ENCODE measurements at places on chromosomes 2 and 18. TPM values are rescaled to one million over a fixed set of nuclear protein-coding genes. Genes with fewer than 3 reads are reported as not detected.

Gene FEV
- not detected for polyA plus RNA-seq

Gene PRKAG3
- polyA plus RNA-seq, result not detected

Gene CABLES1
- 0.30 TPM for polyA plus RNA-seq

DNA sequence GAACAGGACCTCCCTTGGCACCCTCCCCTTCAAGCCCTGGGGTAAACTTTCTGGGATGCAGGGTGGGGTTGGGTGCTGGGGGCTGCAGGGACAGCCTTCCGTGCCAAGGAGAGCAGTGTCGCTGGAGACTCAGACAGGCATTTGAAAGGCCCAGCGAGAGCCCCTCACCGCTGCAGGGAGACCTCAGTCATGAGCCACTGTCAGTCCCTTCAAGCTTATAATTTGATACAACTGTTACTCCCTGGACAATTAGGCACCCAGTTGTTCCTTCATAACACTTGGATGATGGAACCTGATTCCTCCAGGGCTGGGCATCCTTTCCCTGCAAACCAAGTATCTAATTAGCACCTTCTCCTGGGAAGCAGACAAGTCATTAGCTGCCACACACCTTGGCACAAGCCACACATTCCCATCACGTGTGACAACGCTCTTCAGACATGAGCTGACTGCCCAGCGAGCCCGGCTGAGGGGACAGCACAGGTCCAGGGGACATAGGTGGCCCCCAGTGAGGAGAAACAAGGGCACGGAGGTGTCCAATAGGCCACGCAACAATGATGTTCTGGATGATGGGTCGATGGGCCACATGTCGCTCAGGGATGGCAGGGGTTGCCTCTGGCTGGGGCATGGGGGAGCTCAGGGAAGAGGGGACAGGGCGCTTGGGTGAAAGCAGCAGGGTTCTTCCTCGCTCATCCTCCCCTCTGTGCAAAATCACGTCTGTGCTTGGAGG, 59.6 kb downstream of the KCNF1 start:
- DNase-seq, result no peak

DNA sequence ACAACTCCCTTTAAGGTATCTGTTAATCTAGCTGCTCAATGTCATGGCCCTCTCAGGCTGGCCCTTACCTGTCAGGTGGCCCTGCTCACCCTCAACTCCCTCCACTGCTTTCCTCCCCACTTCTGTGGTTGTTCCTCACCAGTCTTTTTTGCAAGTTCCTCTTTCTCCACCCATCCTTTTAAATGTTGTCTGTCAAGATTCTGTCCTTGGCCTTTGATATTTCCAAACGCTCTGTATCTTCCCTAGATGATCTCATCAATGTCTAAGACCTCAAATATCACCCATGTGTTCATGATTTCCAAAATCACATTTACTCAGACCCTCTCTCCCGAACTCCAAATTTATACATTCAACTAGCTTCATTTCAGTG, 3.5 kb downstream of the PTPN2 start:
- no peak for DNase-seq

- no peak for DNase-seq
Measured at GRCh38 chr2:95013726-95014125, 11.8 kb upstream of the MAL start.

DNA sequence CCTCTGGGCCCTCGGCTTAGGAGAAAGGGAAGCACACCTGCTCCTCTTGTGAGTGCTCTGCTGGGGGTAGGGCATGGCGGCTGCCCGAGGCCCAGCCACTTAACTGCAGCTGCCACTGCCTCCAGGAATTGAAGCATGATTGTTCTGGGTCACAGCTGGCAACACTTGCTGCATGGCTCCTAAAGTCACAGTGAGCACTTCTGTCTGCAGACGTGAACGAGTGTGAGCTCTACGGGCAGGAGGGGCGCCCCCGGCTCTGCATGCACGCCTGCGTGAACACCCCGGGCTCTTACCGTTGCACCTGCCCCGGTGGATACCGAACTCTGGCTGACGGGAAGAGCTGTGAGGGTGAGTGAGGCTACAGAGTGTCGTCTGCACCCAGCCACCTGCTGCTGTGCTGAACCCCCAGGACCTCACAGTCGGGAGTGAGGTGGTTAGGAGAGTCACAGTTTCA, 44.4 kb downstream of the FBLN7 start:
- no peak for DNase-seq

- DNase-seq, result no peak
Measured at GRCh38 chr18:13543811-13544732, 182.3 kb downstream of the FAM210A start.

- no peak for DNase-seq
Measured at GRCh38 chr2:240519396-240520129, 38.2 kb downstream of the ANKMY1 start.

GRCh38 chr2:219171231-219171651, 1.4 kb upstream of the SLC23A3 start:
- DNase-seq, result peak; percentile 49

- no peak for DNase-seq
Measured at GRCh38 chr2:203819434-203820133, 48.0 kb upstream of the CTLA4 start.

- DNase-seq, result no peak
Measured at GRCh38 chr2:80380736-80381135, 76.2 kb upstream of the LRRTM1 start.

DNA sequence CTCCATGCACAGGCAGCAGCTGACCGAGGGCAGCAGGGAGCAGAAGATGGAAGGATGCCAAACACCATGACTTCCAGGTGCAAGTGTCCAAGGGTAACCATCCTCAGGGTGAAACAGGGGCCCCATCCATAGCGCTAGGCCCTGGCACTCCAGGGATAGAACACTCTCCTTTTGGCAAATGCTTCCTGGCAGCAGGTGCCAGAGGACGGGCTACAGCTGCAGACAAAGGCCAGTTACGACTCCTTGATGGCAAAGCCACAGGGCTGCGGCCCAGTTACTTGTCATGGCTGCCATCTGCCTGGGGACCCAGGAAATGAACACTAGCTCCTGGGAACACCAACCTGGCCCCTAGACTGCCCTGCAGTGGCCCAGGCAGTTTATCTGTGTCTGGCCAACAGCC, 178.8 kb downstream of the TMEM163 start:
- no peak for DNase-seq

DNA sequence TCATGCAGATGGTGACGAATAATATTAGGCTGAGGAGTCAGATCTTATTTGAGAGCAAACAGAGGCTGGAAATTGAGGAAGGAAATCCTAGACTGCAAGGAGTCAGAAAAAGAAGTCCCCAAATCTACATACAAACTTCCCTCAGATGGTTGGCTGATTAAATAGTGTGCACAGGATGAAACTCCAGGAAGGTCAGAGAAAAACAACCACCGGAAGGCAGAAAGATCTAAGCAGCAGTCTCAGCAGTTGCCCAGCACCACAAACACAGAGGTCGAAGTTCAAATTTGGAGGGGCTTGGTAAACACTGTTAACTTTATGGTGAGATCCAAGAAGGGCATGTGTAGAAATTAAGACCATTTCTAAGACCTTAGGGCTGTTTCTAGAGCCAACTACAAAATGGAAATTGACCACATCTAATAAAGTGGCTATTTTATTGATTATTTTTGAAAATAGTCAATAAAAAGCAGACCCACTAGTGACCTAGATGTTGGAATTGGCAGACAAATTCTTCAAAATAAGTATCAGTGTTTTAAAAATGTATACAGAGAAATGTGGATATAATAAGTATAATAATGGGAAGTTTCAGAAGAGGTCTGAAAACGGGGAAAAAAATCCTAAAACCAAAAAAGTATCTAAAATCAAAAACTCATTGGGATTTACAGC, 134.8 kb downstream of the GALNT1 start:
- DNase-seq, result no peak

Measured in CD8-positive, alpha-beta memory T cell (primary cell).